Activated T-helper 2 cell treated with anti-CD3 and anti-CD28 coated beads, Interferon-gamma antibody, Interleukin-2, Interleukin-4, amounts not matched to agents 10 μg/mL and 5 μg/mL and 100 μg/mL, durations not matched to agents 14 hours and 24 hours and 36 hours (primary cell): ENCODE measurements at places on chromosomes 12 and 14. TPM values are rescaled to one million over a fixed set of nuclear protein-coding genes. Genes with fewer than 3 reads are reported as not detected.

PPP1R1A gene
- not detected in 2 replicates for total RNA-seq

SLC5A8 gene
- total RNA-seq = not detected in 2 replicates

PLEKHG7 gene
- total RNA-seq = not detected in 2 replicates

LYSET gene
- total RNA-seq = 12.2 and 13.4 TPM in 2 replicates

SERPINA10 gene
- not detected in 2 replicates for total RNA-seq

C12orf54 gene
- total RNA-seq = not detected in 2 replicates

CABP1 gene
- total RNA-seq = 0.27 and 0.41 TPM in 2 replicates

MYBPC1 gene
- total RNA-seq = not detected in 2 replicates

PPP1R36 gene
- total RNA-seq = not detected in 2 replicates

HOXC12 gene
- not detected in 2 replicates for total RNA-seq

IFI27 gene
- 2.1 and 5.2 TPM in 2 replicates for total RNA-seq

CLMN gene
- total RNA-seq = 0.51 and 1.3 TPM in 2 replicates

EPYC gene
- not detected in 2 replicates for total RNA-seq

SERPINA4 gene
- total RNA-seq = not detected in 2 replicates

ALX1 gene
- total RNA-seq = not detected in 2 replicates

PTPN6 gene
- 250 and 252 TPM in 2 replicates for total RNA-seq

LGR5 gene
- not detected in 2 replicates for total RNA-seq

NTN4 gene
- not detected in 2 replicates for total RNA-seq

OR6S1 gene
- total RNA-seq = not detected in 2 replicates
